Nephron progenitor cell (in vitro differentiated cells): ENCODE measurements at places on chromosomes 7 and 10.

DNA sequence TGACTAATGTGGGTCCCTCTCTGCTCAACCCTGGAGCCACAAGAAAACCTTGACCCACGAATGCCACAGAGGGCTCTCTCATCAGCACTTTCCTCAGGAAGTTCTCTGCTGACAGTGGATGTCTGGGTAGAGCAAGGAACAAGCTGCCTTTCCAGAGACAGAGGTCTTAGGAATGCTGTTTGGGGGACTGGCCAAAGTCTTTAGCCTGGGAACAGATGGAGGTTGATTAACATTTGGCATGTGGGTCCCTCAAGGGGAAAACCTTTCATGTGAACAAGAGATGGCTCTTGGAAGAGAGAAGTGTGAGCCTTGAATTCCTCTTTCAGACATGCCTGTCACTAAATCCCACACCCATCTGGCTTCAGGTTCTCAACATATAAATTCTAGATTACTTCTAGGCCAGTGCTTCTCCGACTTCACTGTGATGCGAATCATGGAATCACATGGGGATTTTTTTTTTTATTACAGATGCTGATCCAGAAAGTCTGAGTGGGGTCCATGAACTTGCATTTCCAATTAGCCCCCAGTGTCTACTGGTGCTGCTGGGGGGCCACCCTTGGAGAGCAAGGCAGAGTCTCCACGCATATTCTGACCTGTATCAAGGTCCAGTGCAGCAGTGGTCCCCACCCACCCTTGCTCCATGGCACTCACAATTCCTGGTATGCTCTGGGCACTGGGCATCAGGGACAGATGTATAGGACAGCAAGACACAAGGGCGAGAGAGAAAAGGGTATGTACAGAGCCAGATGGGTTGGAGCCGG, 360.4 kb downstream of the CXCL12 start:
- peaks cover 34% of the 10 kb centered on the region for H3K4me1 ChIP-seq
- no peak overlapping the region for H3K27ac ChIP-seq
- H3K27me3 ChIP-seq, result peaks cover 8% of the 10 kb centered on the region
- no peak for DNase-seq
- no peak overlapping the region for H3K4me3 ChIP-seq
- no peaks in the 10 kb centered on the region for H3K36me3 ChIP-seq

GRCh38 chr7:113805976-113806375, 112.8 kb downstream of the PPP1R3A start:
- DNase-seq, result no peak
- no peak overlapping the region for H3K4me3 ChIP-seq
- no peaks in the 10 kb centered on the region for H3K36me3 ChIP-seq
- H3K4me1 ChIP-seq, result no peaks in the 10 kb centered on the region

GRCh38 chr10:43265799-43266721, 805 bp downstream of the RASGEF1A start:
- H3K4me1 ChIP-seq, result peaks cover 9% of the 10 kb centered on the region
- no peaks in the 10 kb centered on the region for H3K36me3 ChIP-seq
- no peak for DNase-seq
- H3K27me3 ChIP-seq, result peaks cover 90% of the 10 kb centered on the region

GRCh38 chr10:8404721-8405120, 350.2 kb downstream of the GATA3 start:
- H3K27ac ChIP-seq, result no peak overlapping the region
- peaks cover 39% of the 10 kb centered on the region for H3K27me3 ChIP-seq
- peaks cover 35% of the 10 kb centered on the region for H3K4me1 ChIP-seq
- no peak for DNase-seq

GRCh38 chr7:151662251-151662826, 142.6 kb upstream of the RHEB start:
- peaks cover 6% of the 10 kb centered on the region for H3K27me3 ChIP-seq
- peaks cover 28% of the 10 kb centered on the region for H3K4me1 ChIP-seq
- DNase-seq, result no peak
- H3K36me3 ChIP-seq, result no peaks in the 10 kb centered on the region

DNA sequence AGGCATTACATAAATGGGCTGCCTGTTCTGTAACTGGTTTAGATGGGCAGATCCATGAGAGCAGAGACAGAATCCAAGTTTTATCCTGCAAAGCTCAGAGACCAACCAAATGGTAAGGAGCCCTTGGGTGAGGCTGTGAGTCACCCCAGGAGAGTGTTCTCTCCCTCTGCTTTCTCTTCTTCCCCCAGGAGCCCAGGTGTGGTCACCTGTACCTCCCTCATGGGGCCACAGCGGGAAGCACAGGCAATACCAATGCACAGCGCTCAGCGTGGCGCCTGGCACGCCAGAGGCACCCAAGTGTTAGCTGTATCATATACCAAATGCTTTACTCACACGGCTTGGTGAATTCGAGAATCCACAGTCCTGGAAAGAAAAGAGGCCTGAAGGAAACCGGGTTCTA, 39.4 kb downstream of the CTBP2 start:
- H3K4me3 ChIP-seq, result no peak overlapping the region
- H3K36me3 ChIP-seq, result peaks cover 45% of the 10 kb centered on the region
- H3K4me1 ChIP-seq, result peaks cover 58% of the 10 kb centered on the region
- no peak for DNase-seq

DNA sequence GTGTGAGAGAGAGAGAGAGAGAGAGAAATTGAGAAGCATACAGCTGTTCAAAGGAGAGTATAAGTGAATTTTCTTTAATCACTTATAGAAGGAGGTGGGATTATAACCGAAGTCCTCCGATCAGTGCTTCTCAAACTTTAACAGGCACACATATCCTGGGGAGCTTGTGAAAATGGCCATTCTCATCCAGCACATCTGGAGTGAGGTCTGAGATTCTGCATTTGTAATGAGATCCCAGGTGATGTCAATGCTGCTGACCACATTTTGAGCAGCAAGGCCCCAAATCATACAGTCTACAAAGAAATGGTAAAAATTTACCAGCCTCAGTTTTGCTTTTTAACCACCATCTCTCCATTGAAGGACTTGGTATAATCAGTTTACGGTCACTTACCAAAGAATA, 219.0 kb downstream of the PTEN start:
- no peak overlapping the region for H3K4me3 ChIP-seq
- DNase-seq, result no peak
- no peak overlapping the region for H3K27ac ChIP-seq
- H3K4me1 ChIP-seq, result peaks cover 36% of the 10 kb centered on the region
- no peaks in the 10 kb centered on the region for H3K36me3 ChIP-seq

- peaks cover 16% of the 10 kb centered on the region for H3K4me1 ChIP-seq
- no peak overlapping the region for H3K27ac ChIP-seq
- no peak overlapping the region for H3K4me3 ChIP-seq
- H3K36me3 ChIP-seq, result peaks cover 62% of the 10 kb centered on the region
- H3K27me3 ChIP-seq, result no peaks in the 10 kb centered on the region
- DNase-seq, result no peak
These were observed 22.2 kb downstream of the PSPH start for GRCh38 chr7:56028942-56029630.

- no peak for DNase-seq
- no peaks in the 10 kb centered on the region for H3K36me3 ChIP-seq
- H3K27ac ChIP-seq, result no peak overlapping the region
- H3K4me1 ChIP-seq, result peaks cover 45% of the 10 kb centered on the region
These were observed 751 bp upstream of the HYCC1 start for GRCh38 chr7:23014681-23015080.

DNA sequence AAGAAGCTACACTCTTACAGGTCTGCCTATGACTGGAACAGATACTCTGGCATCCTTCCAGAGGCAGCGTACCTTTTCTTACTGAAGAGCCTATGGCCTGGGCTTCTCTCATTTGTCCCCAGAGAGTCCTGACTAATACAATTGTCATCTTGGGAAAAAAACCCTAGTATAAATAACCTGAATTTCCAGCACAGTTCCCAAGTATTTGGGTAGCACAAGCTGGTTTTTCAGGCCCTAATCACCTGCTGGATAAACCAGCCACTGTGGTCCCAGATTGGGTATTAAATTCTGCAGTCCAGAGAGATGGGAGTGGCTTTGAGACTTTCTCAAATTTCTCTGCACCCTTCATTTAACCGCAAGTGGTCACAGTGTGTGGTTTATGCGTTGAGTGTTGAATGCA, 186.8 kb upstream of the NEBL start:
- peaks cover 17% of the 10 kb centered on the region for H3K27me3 ChIP-seq
- no peak for DNase-seq
- no peaks in the 10 kb centered on the region for H3K36me3 ChIP-seq

DNA sequence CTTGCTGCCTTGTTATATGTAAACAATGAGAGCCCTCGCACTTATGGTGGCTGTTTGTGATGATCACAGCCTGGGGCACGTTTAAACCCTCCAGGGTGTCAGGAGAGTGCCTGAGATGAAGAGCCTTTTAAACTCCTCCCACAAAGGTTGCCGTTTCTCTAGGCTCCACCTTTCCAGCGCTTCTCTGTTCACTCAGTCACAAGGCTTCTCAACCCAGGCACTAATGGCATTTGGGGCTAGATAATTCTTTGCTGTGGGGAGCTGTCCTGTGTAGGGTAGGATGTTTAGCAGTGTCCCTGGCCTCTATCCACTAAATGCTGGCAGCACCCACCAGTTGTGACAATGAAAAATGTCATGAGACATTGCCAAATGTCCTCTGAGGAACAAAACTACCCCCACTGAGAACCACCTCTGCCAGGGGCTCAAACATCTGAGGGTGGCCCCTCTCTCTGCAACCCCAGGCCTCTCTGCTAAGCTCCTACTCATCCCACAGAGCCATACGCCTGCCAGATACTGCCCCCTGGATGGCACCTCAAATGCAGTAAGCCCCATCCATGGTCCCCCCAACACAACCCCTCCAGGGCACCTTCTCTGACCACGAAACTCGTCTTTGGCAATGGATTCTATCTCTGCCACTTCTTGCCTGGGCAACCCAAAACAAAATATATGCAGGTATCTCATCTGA, 144.3 kb upstream of the ZMIZ1 start:
- H3K4me1 ChIP-seq, result peaks cover 70% of the 10 kb centered on the region
- no peak for DNase-seq
- H3K27ac ChIP-seq, result no peak overlapping the region
- H3K27me3 ChIP-seq, result peaks cover 18% of the 10 kb centered on the region

GRCh38 chr10:63503395-63503794, 17.8 kb upstream of the REEP3 start:
- H3K27me3 ChIP-seq, result no peaks in the 10 kb centered on the region
- no peak for DNase-seq
- peaks cover 35% of the 10 kb centered on the region for H3K4me1 ChIP-seq
- peak overlapping the region; percentile 68 for H3K27ac ChIP-seq
- H3K36me3 ChIP-seq, result peaks cover 55% of the 10 kb centered on the region

- H3K36me3 ChIP-seq, result no peaks in the 10 kb centered on the region
- no peak overlapping the region for H3K4me3 ChIP-seq
- no peak for DNase-seq
- H3K27ac ChIP-seq, result no peak overlapping the region
- H3K4me1 ChIP-seq, result no peaks in the 10 kb centered on the region
These were observed 5.3 kb downstream of the TECTB start for GRCh38 chr10:112288486-112288885.

GRCh38 chr10:6013413-6014192, 36.3 kb upstream of the IL15RA start:
- H3K27me3 ChIP-seq, result peaks cover 23% of the 10 kb centered on the region
- peaks cover 8% of the 10 kb centered on the region for H3K4me1 ChIP-seq
- H3K36me3 ChIP-seq, result no peaks in the 10 kb centered on the region
- H3K4me3 ChIP-seq, result no peak overlapping the region

DNA sequence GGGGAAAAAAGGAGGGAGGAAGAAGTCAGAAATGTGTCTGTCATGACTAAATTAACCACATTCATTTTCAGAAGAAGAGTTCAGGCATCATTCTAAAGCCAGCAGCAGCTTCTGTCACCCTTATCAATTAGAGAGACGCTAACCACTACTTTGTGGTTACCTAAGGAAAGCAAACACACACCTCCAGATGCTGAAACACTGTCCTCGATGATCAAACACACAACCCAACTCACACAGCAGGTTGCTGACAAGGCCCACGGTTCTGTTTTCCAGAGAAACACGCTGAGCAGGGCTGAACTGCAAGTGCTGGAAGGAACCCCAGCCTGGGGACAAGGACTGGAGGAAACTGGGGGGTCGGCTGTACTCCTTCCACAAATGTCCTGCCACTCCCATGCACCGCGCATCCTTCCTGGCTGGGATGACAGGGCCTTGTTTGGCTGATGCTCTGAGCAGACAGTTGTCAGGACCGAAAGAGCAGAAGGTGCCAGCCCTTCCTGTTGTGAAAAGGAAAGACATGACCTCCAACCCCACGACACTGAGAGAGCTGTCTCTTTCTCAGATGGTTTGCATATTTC, 36.6 kb downstream of the PRKCQ start:
- H3K4me1 ChIP-seq, result peaks cover 18% of the 10 kb centered on the region
- H3K27ac ChIP-seq, result peak overlapping the region; percentile 39
- H3K4me3 ChIP-seq, result no peak overlapping the region
- no peaks in the 10 kb centered on the region for H3K27me3 ChIP-seq

GRCh38 chr10:79415736-79416577, 29.5 kb downstream of the ZCCHC24 start:
- no peak overlapping the region for H3K4me3 ChIP-seq
- H3K36me3 ChIP-seq, result peaks cover 10% of the 10 kb centered on the region
- H3K27me3 ChIP-seq, result no peaks in the 10 kb centered on the region
- peak overlapping the region; percentile 83 for H3K27ac ChIP-seq
- DNase-seq, result no peak

DNA sequence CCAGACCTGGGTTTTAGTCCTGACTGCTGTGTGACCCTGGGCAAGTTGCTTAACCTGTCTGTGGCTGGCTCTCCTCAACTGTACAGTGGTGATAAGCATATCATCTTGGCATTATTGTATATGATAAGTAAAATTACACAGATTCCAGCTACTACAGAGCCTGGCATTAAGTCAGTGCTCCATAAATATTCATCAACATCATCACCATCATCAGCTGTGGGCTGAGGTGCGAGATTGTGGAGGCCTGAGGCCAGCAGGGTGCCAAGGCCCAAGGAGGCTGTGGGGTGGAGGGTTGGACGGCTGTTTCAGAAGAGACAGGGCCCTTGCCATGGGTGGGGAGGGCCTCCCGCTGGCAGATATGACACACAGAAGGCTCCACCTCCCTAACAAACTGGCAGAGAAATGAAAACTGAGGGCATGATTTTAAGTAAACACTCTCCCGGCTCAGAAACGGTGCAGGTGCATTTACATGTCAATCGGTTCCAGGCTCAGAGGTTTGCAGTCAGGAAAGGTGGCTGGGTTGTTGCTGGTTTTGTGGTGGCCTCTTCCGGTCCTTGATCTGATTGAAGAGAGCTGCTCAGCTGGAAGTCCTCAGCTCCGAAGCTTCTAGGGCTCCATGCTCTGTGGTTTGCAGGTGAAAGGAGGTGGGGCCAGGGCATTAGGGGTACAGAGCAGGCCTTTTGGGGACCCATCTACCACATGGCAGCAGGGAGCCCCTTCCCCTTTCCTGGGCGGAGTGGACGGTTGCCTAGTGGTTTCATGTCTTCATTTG, 10.2 kb downstream of the CRYGN start:
- no peaks in the 10 kb centered on the region for H3K36me3 ChIP-seq
- H3K4me1 ChIP-seq, result peaks cover 53% of the 10 kb centered on the region
- peaks cover 11% of the 10 kb centered on the region for H3K27me3 ChIP-seq
- H3K27ac ChIP-seq, result peak overlapping the region; percentile 100
